Occipital lobe (tissue), 3 donors: ENCODE measurements at places on chromosomes 7 and 10.

DNA sequence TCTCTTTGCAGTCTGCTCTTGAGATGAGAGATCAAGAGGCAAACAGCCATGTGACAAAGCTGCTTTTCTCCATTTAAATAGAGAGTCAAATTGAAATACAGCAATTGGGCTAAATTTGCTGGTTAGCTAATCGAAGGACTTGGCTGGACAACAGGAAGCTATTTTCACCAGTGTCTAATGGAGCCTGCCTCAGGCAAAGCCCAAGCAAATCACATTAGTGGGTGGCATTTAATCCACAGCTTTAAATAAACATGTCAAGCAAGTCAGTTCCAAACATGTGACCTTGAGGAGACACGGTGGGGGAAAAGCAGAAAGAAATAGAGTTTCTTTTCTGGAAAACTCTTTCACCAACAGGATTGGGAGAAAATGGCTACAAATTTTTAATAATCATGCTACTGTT lies 180.5 kb upstream of the AOAH start:
- no peak for DNase-seq

DNA sequence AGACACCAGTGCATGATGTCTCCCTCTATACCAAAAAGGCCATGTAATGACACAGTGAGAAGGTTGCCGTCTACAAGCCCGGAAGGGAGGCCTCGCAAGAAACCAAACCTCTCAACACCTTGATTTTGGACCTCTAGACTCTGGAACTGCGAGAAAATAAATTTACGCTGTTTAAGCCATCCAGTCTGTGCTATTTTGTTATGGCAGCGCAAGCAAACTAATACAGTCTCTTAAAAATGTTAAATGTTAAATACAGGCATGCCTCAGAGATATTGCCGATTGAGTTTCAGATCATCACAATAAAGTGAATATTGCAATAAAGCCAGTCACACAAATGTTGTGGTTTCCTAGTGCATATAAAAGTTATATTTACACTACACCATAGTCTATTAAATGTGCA lies 5.0 kb upstream of the MINDY3 start:
- no peak for DNase-seq

DNA sequence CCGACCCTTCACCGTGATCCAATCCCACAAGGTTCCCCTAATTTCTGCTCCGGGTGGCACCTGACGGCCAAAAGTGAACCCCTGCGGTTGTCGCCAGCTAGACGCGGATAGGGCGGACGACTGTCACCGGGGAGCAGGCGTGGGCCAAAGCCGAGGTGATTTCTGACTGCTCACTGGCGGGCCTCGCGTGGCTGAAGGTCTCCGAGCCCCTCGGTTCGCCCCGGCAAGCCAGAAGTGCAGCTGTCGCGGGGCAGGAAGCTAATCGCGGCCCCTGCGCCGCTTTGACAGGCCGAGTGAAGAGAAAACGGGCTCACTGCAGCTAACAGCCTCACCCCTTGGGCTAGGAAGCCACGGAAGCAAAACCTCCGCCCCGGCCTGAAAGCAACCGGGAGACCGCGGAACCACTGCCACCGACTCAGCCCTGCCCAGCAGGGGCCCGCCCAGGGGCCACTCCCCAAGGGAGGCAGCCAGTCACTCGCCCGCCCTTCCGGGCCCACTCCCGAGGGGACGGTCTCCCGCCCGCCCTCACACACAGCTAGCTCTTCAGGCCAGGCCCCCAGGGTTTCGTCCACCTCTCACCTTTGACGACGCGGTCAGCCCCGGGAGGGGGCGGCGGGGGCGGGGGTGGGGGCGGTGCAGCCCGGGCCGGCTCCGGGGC lies 469 bp downstream of the PPP3CB start:
- DNase-seq: peak; percentile 86

DNA sequence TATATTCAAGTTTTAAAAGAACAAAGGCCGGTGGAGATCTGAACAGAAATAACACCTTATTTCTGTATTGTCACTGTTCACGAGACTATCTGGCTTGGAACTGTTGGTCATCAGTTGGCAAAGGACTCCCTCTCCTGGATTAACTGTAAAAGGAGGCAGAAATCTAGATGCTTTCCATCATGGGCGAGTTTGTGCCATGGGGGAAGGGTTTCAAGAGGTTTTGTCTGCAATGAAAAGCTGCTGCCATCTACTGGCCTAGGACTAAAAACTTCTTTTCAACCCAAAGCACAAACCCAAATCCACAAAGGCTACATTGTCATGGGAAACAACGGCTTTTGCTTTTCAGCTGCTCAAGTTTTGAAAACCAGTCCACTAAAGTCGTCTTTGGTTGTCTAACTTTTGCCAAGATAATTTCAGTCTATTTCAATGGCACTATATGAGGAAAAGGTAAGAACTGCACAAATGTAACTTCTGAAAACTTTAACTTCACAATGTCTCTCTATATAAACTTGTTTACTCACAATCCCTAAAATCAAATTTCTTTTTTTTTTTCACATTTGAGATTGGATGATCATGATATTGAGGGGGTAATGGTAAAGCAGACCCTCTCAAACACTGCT lies 196.8 kb downstream of the SKAP2 start:
- peak; percentile 78 for DNase-seq

DNA sequence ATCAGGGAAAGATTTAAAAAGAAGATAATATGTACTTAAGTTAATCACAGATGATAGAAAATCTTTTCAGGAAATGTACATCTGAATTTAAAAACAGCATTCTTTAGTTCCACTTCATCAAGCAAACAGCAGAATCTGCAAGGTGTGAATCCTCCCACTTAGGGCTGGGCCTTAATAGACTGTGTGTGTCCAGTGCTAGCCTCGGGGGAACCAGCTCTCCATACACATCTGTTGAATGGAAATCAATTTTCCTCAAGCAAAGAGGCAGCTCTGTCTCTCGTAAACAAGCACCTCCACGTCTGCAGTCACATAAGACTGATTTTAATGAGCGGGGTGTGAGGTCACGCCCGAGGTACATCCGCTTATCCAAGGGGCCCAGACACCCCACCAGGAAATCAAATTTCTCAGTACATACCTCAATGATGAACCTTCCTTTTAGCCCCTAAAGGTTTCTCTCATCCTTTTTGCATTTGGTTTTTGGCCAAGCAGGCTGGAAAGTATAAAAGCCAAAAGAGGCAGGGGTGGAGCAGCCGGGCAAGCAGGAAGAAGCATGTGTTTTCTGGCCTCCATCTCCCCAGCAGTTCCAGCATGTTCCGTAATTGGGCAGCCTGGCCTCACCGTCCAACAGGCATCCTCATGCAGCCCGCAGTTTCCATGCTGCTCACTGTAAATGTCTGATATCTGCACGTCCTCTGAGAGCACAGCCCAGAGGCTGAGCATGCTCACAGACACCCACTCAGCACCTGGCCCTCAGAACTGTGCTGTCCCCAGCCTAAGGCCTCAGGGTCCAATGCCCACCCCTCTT lies 131.3 kb downstream of the GLI3 start:
- no peak for DNase-seq

DNA sequence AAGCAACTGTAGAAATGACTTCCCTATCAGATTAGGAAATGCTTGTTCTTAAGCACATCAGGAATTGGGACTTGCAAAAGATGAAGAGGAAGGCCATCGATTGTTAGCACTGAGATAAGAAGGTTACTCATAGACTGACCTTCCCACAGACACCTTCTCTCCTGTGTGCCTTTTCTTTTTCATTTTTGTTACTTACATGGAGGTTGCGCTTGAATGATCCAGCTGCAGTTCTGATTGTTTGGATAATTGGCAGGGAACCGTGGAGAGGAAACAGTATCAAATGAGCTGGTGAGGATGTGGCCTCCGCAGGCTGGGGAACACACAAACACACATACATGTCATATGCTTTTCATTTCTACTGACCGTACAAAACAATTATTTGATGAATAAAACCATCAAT lies 134.9 kb upstream of the RSU1 start:
- no peak for DNase-seq

DNA sequence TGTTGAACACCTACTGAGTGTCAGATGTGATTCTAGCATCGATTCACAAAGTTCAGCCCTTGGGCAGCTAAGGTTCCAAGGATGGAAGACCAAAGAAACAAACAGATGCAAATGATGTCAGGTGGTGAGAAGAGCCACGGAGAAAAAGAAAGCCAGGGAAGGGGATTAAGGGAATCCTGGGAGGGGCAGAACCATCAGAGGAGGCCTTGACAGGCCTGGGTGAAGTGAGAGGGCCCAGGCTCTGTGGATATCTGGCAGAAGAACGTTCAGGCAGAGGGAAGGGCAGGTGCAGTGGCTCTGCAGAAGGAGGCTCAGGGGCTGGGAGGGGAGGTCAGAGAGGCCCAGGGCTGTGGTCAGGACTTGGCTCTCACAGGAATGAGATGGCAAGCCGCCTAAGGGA lies 90.4 kb downstream of the C10orf105 start:
- DNase-seq: no peak

DNA sequence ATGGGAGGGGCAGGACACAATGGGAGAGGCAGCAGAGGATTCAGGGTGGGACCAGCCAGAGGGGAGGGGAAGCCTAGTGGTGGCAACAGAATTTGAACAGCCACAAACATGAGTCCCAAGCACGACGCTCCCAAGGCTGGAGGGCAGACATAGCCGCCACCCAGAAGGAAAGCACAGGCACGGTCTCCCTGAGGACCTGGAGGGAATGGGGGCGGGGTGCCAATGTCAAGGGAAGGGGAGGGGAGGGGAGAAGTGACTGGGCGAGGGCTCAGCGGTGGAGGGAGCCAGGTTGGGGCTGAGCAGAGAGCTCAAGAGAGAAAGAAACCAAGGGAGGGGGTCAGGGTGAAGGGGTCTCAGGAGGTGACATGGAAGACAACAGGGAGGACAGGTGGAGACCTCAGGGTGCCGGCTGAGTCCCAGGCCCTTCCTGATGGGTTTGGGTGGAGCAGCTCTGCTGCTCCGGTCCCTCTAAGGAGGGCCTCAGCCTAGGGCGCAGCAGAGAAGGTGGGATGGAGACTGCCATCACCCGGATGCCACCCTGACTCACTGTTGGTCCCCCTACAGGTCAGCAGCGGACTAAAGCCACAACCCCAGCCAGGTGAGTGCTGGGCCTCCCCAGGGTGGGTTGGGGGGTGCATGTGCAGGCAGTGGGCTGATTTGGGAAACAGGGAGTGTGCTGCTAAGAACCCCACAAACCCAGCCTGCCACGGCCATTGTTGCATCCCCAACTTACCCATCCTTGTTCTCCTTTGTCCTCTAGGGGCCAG lies 24.2 kb downstream of the PILRA start:
- no peak for DNase-seq

DNA sequence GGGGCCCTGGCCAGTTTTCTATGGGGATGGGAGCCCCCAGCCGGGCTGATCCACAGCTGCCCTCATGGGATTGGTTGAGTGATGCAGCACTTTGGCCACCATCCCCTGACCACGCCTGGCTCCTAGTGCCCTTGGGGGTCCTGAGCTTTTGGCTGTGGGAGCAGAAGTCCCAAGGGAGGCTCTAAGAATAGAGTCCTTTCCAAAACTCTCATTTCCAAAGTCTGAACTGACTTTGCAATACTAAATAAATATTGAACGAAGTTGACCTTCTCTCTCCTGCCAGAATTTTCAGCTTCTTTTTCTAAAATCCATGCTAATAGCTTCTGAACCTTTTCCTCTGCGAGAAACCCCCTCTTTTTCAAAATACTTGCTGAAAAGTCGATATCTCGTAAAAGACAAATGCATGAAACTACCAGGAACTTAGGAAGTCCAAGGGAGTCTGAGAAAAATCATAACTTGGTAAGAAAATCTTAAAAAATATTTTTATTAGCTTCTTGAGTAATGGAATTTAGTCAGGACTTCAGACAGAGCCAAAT lies 62.7 kb upstream of the IGFBP3 start:
- DNase-seq: no peak

DNA sequence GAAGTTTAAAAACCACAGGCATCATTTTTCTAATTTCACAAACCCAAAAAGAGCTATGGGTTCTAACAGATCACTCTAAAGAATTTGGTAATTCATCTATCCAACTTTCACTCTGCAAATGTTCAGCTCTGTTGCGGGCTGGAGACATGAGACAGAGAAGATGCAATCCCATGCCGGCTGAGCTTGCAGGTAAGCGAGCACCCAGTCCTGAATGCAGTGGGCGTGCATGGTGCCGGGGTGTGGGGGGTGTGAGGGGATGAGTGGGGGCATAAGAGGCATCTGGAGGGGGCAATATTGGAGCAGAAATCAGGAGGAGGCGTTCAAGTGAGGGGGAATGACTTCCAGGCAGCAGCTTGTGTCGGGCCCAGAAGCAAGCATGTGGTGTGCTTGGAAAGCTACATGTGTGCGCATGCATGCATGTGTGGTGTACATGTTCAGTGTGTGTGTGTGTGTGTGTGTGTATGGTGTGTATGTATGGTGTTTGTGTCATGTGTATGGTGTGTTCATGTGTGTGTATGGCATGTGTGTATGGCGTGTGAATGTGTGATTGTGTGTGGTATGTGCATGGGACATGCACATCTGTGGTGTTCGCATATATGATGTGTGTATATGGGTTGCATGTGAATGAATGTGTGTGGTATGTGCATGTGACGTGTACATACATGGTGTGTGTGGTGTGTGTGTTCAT lies 172.9 kb downstream of the PRKCQ start:
- DNase-seq: no peak

DNA sequence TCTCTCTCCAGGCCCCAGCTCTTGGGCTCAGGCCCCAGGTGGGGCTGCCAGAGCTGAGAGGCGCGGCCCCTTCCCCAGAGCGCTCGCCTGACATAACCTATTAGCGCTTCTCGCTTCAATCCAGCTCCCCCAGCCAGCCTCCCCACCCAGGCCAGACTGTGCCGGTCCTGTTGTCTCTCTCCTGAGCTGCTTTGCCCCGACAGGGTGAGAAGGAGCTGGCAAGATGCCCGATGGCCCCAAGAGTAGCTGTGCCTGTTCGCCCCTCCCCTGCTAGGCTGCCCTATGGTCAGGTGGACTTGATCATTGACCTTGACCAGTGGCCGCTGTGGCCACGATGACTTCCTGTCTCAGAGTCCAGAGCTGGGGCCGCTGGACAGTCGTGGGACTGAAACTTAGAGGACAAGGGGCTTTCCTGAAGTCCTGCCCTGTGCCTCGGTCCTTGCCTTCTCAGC lies 9.1 kb downstream of the TMEM270 start:
- no peak for DNase-seq

DNA sequence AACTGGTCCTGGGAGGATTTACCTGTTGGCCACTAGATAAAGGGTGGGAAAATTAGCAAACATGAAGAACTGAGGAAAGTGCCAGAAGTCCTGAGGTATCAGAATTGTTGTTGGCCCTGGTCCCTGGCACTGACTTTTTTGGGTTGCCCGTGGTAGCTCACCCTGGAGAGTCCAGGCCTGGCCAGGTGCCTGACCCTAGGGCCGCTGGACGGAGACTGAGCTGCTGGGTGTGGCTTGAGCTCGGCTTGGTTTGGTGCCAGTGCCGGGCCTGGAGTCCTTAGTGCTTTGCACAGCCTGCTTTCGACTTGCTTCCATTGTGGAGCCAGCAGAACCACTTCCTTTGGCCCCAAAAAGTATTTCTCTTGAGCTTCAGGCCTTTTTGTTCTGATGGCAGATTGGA lies 12.9 kb downstream of the MDH2 start:
- no peak for DNase-seq

GRCh38 chr10:44513591-44513990 lies 128.7 kb upstream of the CXCL12 start:
- DNase-seq: no peak

- no peak for DNase-seq
Measured at GRCh38 chr10:124991835-124992234, 49.9 kb downstream of the ZRANB1 start.

GRCh38 chr10:103919648-103920025 lies 1.7 kb upstream of the STN1 start:
- DNase-seq: no peak
